Left kidney (tissue), 8 donors: ENCODE measurements at places on chromosomes 6 and 20. TPM values are rescaled to one million over a fixed set of nuclear protein-coding genes. Genes with fewer than 3 reads are reported as not detected.

GRCh38 chr6:138089325-138089724 is 17.9 kb downstream of the PERP start:
- no peak for DNase-seq

DNA sequence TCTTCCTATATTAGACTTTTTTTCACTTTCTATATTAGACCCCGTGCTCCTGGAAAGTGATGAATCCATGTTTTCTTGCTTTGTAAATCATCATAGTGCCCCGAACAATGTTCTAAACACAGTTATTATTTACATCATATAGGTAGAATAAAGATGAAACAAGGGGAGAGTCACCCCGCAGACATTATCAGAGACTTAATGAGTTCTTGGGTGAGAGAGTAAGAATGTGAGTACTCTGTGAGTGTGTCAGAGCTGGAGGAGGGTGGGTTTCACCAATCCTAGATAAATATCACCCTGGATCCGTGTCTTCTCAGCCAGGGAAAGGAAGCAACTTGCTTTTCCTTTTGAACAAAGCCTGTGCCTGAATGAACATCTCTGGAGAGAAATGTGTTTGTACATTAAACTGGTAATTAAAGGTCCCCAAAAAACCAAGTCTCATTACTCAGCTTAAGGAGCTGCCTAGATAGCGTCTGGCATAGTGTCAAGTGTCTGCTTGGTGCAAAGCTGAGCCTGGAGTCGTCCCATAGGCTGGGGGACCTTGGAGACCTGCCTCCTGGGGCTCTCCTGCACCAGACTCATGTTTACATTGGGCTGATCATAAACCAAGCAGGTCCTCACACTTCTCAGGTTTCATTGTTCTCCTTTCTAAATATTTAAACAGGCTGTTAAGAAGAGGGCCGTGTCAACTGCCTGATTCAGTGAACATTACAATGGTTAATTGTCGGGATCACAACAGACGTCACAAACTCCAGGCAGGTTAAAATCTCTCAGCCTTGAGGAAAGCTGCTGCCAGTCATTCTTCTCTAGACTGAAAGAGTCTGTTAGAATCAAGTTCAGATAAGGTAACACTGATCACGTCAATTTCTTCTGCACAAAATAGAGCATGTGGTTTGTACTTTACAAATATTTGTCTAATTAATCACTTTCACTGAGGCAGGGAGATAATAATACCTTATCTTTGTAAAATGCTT is 179.7 kb upstream of the MYLIP start:
- DNase-seq = peak; percentile 77

DNA sequence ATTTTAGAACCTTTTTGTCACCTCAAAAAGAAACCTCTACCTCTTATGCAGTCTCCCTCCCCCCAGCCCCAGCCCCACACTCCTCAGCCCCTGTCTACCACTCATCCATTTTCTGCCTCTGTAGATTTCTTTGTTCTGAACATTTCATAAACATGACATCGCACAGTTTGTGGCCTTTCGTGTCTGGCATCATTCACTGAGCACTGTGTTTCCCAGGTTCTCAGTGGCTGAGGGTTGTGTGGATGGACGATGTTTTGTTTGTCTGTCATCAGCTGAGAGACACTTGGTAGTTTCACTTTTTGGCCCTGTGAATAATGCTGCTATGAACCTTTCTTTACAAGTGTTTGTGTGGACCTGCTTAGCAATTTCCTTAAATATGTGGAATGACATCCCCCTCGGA is 64.5 kb downstream of the FAM120B start:
- no peak for DNase-seq

DNA sequence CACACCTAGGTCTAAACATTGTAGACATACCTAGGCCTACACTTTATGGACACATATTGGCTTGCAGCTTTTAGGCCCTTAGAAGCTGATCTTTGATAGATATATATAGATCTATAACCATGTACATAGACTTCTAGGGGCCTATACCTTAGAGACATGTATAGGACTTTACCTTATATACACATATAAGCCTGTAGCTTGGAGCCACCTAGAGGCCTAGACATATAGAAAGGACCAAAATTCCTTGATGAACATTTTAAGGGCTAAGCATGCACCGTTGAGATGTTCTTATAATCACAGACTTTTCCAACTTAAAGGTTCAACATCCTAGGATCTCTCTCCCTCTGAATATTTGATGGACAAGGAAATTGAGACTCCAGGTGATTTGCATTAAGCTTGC is 371.7 kb upstream of the SASH1 start:
- no peak for DNase-seq

- DNase-seq = no peak
These were observed 185.1 kb downstream of the COL19A1 start for GRCh38 chr6:70051197-70052124.

SLC17A2 gene
- polyA plus RNA-seq = 0.86 TPM

RAB23 gene
- 42.0 TPM for polyA plus RNA-seq
